Urothelium cell line (cell line): ENCODE measurements at places on chromosomes 4 and X.
A peak's percentile ranks its signal among the peaks of the same experiment; 100 is the strongest.

GRCh38 chr4:134634301-134634700 is 432.7 kb upstream of the PABPC4L start:
- no peak for DNase-seq

DNA sequence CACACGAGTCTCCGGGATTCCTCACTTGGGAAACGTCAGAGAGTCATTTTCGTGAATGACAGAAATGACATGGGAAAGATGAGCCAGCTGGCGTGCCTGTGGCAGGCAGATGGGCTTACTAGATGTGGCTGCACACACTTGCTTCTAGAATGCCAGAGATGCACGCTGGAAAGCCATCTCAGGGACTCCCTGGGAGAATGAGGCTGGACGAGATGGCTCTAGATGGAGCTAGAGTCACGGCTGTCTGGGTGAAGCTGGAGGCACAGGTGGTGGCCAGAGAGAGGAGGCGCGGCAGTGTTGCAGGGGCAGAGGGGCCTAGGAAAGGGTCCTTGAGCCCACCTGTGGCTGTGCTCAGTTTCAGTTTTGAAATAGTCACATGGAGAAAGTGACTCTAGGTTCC is 26.0 kb downstream of the TKTL1 start:
- DNase-seq: no peak

DNA sequence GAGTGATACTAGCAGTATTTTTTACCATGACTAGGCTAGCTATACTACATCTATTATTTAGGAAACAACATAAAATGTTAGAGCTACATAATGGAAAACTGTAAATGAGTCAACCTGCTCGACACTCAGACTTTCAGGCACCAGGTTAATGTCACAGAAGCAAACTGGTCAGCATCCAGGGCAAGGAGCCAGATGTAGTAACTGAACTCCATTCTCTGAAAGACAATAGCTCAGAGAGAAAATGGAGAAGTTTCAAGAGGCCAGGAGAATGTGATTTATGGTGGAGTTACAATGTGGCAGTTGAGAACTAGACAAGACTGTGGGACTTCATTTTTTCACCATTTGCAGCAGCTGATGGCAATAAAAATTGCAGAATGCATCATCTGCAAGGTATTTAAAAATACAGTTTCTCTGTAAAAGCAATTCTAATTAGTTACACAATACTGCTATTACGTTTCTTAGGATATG is 342.7 kb upstream of the PABPC4L start:
- DNase-seq: peak; percentile 10

DNA sequence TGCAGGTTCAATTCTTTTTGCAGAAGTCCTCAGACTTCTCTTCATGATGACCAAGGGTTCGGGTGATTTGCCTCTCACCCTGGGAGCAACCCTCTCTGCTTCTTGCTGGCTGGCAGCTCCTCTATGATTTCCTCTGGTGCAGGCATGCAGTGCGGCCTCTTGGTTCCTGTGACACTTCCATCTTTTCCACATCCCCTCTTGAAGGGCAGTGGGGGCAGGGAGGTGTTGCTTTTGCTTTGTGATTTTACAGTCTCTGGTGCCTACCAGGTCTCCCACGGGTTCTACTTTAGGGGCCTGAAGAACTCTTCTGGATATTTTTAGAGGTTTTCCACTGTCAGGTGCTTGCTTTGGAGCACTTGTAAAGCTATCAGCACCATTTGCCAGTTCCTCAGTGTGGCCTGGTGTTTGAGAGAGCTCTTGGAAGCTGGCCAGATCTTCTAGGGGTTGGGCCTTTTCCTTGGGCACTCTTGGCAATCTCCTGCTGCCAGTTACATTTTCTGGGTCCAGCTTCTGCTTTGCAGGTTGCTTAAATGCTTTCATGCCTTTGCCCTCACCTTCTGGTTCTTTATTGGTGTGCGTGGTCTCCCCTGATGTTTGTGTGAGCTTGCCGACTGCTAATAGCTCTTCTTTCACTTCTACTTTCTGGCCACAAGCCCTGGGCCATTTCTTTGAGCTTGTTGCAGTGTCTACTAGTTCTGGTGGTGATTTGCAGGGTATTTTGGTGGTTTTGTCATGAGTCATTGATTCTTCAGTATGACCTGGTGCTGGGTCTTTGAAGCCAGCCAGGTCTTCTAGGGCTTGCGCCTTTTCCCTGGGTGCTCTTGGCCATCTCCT is 11.5 kb upstream of the CHST7 start:
- DNase-seq: no peak

GRCh38 chr4:62414563-62414962 is 1214.4 kb downstream of the ADGRL3 start:
- DNase-seq: no peak

DNA sequence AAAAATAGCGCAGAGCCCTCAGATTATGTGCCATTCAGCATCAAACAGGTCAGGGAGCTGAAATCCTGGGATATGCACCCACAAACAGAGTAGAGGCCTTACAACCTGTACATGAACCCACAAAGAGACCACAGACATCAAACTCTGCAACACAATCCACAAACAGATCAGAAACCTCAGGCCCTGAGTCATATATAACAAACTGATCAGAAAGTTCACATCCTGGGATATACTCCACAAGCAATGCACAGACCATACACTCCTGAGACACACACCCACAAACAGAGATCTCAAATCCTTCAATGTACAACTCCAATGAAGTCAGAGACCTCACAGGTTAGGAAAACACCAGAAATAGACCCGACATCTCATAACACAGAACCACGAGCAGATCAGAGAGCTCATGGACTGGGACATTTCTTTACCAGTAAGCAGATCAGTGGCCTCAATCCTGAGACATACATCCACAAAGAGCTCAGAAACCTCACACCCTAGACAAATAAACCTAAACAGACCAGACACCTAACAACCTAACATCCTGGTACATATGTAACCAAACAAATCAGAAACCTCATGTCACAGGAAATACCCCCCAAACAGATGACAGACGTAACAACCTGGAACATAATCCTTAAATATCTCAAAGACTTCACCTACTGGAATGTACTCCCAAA is 24.2 kb downstream of the SUV39H1 start:
- DNase-seq: no peak

- no peak for DNase-seq
These were observed 38.0 kb upstream of the COX7B2 start for GRCh38 chr4:46946919-46947536.

- no peak for DNase-seq
These were observed 94.2 kb downstream of the PPP3CA start for GRCh38 chr4:101253121-101253520.

GRCh38 chr4:3044870-3045819 is 29.2 kb downstream of the HTT-AS start:
- DNase-seq: peak; percentile 25

DNA sequence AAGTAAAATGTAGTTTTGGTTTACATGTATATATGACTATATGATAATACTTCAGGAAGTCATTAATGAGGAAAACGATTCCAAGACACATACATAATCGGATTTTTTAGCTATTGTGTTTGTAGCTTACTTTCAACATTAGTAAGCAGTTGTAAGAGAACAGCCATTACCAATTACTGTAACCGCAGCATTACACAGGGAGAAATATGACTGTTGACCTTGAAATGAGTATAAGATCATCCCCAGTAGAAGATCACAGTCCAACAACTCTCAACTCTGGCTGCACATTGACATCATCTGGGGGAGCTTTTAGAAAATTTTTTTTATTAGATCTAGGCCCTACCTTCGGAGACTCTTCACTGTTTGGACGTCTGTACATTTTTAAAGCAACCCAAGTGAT is 762.0 kb upstream of the MAGEB2 start:
- DNase-seq: no peak

GRCh38 chr4:55336138-55337034 is 9.7 kb upstream of the SRD5A3 start:
- no peak for DNase-seq

DNA sequence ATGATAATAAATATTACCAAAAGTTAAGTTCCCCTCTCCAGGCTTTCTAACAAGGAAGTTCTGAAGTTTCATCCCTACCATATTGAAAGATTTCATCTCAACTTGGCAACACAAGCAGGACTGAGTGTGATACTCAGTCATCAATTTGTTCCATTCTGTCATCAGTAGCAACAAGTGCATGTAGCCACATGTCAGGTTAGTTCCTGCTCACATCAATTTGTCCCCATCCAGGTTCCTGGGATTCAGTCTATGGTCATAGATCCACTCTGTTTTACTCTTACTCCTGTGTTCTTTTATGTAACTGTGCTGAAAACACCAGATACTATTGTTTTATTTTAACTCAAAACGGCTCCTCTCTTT is 22.2 kb downstream of the SMPX start:
- no peak for DNase-seq

GRCh38 chrX:109344678-109345077 is 137.2 kb downstream of the GUCY2F start:
- no peak for DNase-seq

DNA sequence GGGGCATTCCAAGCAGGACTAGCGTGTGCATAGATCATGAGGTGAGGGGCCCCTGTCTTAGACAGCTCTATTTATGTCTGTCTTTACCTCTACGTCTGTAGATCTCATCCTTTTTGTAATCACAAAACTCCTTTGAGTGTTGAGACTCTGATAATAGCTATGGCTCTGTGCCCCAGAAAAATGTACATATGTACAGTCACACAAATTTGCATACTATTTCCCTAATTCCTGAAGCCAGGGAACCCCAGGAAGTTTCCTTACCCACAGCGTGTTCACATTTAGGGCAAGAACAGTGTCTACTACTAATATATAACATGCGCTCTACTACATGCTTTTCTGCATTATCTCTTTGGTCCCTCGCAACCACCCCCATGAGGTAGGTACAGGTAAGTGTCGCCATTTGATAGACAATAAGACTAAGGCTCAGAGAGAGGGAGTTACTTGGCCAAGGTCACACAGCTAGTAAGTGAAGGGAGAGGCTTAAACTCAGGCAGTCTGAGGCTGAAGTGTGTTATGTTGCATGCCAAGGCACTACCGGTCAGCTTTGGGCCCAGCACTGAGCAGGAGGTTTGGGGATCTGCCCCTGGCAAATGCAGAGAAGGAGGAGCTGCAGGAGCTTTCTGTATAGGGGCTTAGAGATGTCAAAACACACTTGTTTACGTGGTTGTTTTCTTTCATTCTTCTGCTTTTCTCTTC is 21.0 kb upstream of the CITED1 start:
- DNase-seq: no peak
